ENCODE measurements at places on chromosomes 3 and 15.
A peak's percentile ranks its signal among the peaks of the same experiment; 100 is the strongest.

DNA sequence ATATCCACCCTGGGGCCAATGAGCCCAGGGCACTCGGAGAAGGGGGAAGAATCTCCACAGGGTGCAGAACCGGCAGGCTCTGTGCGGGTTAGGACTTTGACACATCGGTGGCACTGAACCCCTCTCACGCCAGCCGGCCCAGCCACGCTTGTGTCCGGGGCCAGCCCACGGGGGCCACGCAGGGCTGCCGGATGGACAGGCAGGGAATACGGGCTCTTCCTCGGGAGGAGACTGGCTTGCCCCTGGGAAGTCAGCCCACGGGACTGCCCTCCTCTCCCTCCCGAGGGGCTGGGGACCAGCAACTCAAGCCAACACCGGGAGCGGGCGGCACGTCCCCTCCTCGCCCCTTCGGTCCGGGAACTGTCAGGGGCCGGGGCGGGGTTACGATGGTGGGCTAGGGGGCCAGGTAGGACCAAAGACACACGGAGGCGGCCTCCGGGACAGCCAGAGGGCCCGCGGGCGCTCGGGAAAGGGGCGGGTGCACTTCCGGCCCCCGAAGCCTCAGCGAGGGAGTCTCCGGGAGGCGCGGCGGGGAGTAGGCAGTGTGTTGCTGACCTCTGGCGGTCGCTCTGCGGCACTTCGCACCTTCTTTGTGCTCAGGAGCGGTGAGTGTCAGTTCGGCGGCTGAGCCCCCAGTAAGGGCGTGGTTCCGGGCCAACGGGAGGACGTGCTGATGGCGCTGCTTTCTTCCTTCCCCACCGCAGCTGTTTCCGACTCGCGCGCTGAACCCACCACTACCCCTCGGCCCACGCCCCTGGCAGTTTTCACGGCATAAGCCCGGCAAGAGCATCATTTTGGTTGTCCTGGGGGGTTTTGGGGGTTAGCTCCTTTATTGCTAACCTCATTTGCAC, 5.1 kb upstream of the CYP8B1 start:
- peak; percentile 93 for DNase-seq

DNA sequence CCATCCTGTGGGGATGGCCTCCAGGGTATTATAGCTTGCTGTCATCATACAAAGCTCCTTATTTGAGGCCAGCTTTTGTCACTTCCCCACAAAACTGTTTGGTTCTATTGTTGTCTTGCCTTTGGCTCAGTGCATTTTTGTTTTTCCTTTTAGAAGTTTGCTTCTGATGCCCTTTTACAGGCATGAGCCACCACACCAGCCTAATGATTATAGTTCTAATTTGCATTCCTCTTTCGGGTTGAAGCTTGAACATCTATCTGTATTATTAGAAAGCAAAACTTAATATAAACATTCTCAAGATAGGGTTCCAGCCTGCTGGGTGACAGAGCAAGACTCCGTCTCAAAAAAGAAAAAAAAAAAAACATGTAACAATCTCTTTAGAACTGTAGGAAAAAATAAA, 39.8 kb downstream of the SMARCC1 start:
- DNase-seq = peak; percentile 22

GRCh38 chr3:125611908-125612307, 16.6 kb upstream of the OSBPL11 start:
- DNase-seq = no peak

DNA sequence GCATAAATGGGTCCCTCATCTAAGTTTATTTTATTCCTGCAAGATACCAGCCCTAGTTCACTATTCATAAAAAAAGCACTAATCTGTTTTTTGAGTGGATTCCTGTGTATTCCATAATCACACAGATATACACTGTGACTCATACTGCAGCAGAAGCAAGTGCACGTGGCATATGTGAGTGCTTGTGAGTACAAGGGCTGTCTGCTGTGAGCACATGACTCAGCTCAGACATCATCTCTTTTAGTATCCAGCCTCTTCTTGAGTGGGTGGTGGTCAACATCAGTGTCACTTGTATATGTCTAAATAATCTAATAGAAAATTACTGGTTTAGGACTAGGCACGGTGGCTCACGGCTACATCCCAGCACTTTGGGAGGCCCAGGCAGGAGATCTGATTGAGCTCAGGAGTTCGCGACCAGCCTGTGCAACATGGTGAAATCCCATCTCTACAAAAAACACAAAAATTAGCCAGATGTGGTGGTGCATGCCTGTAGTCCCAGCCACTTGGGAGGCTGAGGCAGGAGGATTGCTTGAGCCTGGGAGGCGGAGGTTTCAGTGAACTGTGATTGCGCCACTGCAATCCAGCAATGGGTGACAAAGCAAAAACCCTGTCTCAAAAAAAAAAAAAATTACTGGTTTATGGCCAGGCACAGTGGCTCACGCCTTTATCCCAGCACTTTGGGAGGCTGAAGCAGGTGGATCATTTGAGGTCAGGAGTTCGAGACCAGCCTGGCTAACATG, 49.8 kb downstream of the NIPA2 start:
- DNase-seq = no peak

DNA sequence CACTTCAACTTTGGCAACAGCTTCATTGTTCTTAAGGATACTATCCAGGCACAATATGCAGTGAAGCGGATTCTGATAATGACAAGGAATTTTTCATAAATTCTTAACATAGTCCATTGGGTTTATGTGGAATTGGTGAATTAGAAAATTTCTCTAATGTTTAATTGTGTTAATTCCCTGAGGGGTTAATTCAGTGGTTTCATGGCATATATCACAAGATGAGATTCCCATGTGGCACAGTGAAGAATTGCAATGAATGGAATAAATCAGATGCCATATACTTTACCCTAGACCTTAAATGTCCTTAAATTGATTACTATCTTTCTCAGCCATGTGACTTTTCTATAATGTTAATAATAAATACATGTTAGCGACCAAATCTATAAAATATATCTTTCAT, 1244.1 kb downstream of the ROBO2 start:
- DNase-seq = no peak

DNA sequence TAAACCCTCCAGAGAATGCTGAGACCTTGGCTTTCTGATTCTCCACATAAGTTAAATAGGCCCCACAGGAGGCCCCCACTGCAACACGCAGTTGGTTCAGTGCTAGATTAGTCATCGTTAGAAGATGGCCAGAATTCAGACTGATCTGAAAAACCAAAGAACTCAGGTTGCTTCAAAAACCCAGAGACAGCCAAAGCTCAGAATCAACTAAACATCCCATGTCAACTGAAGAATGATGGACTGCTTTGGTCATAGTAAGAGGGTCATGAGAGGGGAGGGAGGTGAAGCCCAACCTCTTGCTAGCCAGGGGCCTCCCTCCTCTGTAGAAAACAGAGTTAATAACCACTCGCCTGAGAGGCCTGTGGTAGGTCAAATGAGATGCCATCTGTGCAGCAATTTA, 93.1 kb downstream of the AKAP13 start:
- no peak for DNase-seq

- DNase-seq = no peak
Measured at GRCh38 chr15:44719293-44719999, 8.1 kb downstream of the B2M start.

- DNase-seq = no peak
Measured at GRCh38 chr15:78998526-78998925, 53.7 kb upstream of the CTSH start.
